Upper lobe of left lung (tissue), 6 donors: ENCODE measurements at places on chromosomes 12 and 14.

DNA sequence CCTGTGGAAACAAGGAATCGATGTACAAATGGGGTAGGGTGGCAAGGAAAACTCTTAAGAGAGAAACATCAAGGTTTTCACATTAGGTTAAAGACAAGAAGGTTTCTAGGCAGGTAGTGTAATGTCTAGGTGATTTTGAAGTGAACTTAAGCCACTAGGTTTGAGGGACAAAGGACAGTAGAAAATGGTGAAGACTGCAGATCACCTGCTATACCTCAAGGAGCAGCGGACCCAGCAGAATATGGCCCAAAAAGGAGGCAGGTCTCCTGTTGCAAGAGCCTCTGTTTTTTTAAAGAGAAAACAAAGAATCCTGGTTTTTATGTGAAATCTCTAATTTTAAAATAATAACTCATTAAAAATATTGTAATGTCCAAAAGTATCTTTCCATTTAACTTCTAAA is 178.1 kb downstream of the ACSS3 start:
- no peak for DNase-seq

DNA sequence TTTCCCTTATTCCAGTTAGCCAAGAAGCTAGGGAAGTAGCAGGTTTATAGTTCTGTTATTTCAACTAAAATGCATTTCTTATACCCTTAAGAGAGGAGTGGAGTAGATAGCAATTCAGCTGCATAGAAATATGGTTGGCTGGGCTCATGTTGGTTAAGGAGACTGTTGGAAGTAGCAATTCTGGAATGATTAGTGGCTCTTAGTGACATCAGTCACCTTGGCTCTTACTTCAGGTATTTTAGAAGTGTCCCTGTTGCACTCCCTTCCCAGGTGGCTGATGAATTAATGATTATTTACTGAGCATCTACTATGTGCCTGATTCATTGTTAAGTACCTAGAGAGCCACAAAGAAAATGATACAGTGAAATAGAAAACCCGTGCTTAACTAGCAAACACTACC is 128.1 kb downstream of the MGST1 start:
- DNase-seq: no peak

DNA sequence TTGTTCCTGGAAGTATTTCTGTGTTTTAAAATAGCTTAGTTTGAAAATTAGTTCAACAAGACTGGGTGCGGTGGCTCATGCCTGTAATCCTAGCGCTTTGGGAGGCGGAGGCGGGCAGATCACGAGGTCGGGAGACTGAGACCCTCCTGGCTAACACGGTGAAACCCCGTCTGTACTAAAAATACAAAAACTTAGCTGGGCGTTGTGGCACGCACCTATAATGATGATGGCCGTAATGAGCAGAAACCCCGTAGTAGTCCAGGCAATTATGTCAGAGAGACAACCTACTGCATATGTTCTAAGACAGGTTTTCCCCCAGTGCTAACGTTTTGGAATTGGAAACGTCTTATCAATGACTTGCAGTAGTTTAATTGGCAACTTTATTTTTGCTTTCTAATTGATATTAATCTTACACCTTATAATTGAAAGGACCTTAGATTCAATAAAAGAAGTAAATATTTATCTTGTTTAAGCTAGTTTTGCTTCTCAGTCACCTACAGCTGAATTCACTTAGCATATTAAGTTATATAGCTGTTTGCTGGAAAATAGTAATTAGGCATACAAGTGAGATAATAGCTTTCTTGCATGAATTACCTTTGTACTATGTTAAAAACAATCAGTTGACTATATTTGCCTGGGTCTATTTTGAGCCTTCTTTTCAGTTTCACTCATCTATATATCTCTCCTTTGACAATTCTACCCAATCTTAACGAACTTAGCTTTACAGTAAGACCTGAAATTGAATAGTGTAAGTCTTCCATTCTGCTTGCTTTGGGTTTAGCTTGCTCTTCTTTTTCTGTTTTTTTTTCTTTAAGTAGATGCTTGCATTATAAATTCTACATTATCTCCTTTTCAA is 15.6 kb downstream of the CLECL1 start:
- no peak for DNase-seq

DNA sequence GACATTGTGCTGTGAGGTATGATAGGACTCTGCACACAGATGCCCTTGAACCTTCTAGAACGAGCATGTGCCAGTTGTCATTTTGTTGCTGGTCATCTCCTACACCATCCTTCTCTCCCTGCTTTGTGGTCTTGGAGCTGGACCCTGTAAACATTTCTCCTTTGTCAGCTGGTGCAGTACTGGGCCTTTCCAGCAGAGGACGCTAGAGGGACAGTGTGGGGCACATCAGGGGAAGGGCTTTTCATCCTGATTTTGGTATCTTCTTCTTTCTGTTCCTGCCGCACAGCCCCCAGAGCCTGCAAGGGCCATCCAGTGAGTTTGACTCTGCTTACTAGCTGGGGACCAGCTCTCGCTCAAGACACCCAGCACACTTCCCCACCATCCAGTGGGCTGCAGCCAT is 484.6 kb downstream of the AACS start:
- DNase-seq: no peak

- DNase-seq: no peak
Observed at GRCh38 chr12:120283318-120283717, 8.4 kb downstream of the RNU4-2 start.

- DNase-seq: no peak
Observed at GRCh38 chr14:54797556-54797955, 105.1 kb downstream of the GCH1 start.

- no peak for DNase-seq
Observed at GRCh38 chr12:89497005-89497404, 27.6 kb downstream of the GALNT4 start.

DNA sequence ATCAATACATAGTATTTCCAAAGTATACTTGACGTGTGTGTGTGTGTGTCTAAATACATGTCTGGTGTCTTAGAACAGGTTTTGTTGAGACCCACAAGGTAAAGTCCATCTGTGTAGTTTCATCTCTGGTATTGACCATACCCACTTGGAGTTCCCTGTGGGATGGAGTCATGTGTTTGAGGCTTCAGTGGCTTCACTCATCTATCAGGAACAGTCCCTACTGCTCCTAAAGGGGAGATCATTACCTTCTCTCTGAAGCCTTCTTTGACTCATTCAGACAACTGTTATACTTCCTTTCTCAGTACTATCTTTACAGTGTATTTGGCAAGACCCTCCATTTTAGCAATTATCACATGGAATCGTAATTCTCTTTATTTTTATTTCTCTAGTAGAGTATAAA is 14.2 kb downstream of the RAB21 start:
- DNase-seq: no peak

- DNase-seq: no peak
Observed at GRCh38 chr14:33134975-33135374, 196.3 kb downstream of the NPAS3 start.

GRCh38 chr12:84842406-84843013 is 70.1 kb downstream of the SLC6A15 start:
- DNase-seq: no peak

- no peak for DNase-seq
Observed at GRCh38 chr12:11813438-11813813, 164.0 kb downstream of the ETV6 start.

GRCh38 chr12:118827606-118828005 is 153.7 kb upstream of the SRRM4 start:
- DNase-seq: no peak

DNA sequence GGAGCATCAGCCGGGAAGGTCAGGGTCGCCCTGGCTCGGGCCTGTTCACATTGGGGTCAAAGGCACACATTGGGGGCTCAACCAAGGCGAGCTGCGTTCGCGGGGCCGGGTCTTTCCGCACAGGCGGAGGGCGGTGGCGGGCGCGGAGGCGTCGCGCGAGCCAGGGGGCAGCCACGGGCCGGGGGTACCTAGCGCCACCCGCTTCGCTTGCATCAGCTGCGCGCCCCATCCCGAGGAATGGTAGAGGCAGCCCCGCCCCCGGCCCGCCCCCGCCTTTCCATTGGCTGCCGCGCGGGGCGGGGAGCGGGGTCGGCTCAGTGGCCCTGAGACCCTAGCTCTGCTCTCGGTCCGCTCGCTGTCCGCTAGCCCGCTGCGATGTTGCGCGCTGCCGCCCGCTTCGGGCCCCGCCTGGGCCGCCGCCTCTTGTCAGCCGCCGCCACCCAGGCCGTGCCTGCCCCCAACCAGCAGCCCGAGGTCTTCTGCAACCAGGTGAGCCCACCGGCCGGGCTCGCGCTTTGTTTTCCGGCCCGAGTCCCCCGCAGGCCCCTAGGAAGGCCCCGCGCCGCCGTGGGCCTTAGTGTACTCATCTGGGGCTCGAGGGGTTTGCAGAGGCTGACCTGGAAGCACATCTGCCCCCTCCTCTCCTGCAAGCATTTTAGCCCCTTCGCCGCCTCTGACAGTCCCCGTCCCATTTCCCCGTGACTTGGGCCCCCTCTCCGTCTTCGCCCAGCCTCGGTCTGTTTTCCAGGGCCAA is at the start of gene ALDH2:
TSS of gene ALDH2 (plus strand) at position 326 of the 754 bp plus-strand sequence. CDS start at position 376, 50 bp downstream.
- peak; percentile 95 for DNase-seq

DNA sequence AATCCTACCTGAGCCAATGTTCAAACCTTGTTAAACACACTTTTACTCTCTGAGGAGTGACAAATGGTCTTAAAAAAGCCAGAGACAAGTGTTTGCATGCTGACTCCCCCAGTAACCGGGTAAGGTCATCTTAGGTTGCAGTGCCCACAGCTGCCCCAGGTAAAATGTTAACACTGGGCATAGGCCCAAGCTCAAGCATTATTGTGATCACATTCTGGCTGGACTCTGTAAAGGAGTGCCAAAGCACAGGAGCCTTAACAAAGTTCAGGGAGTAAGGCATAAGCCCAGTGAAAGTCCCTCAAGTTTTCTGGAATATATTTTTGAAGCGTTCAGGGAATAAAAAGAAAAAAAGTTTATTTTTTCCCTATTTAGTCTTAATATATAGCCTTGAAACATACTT is 8.6 kb downstream of the EDDM3A start:
- no peak for DNase-seq

DNA sequence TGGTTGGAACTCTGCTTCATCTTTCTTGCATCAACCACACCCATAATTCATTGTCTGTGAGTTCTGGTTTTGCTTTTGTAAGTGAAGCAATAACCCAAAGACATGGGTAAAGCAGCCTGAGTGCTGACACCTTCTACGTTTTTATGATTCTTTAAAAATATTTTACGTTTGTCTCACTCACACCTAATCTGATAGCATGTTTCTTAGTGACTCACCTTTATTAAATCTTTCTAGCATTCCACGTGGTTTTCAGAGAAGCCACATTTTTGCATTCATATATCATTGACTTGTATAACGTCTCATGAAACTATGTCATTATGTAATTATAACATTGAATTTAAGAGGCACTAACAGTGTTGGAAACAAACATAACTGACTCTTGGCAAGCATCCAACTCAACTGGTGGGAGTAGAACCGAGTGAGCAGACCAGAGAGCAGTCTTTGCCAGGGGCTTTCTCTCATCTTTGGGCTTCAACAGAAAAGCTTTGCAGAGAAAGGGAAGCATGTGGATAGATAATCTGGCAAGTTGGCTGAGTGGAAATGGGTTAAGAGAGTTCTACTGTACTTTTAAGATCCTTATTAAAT is 118.8 kb downstream of the TPH2 start:
- no peak for DNase-seq

DNA sequence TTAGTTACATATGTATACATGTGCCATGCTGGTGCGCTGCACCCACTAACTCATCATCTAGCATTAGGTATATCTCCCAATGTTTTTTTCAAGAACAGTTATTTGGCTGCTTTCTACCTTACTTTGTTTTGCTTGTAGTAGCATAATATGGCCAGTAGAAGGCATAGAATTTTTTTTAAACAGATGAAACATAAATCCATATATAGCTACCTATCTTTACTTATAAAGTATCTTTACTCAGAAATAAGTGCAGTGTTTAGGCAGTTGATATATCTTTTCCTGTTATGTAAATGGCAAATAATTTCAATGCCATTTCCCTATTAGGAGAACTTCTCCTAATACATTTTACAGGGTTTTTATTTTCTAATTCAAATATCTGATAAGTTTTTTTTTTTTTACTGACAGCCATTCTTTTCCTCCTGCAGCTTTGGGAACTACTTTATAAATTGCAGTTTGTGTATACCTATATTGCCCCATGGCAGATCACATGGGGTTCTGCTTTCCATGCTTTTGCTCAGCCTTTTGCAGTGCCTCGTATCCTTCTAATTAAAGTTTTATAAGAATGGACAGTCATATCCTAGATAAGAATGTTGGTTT is 143.1 kb downstream of the PCNX1 start:
- DNase-seq: no peak

GRCh38 chr14:51014086-51014485 is 69.8 kb upstream of the PYGL start:
- DNase-seq: no peak

GRCh38 chr12:75257510-75257909 is 47.9 kb upstream of the KCNC2 start:
- DNase-seq: no peak

DNA sequence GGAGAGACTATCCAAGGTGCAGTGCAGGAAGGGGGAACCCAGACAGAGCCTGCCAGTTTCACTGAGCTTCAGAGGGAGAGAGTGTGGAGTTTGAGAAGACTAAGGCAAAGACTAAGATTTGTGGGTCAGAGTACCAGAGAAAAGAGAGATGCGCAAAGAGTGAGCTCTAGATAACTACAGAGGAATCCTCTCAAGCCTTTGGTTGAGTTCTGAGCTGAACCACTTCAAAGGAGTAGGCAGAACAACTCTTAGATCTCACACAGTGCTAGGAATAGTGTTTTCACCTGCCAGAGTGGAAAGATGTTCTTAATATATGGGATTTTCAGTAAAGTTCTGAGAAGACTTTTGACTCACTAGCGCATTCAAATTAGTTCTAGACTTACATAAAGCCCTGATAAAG is 10.7 kb upstream of the M6PR start:
- DNase-seq: no peak

- peak; percentile 88 for DNase-seq
Observed at GRCh38 chr14:31419967-31420318, 407 bp downstream of the HEATR5A start.

DNA sequence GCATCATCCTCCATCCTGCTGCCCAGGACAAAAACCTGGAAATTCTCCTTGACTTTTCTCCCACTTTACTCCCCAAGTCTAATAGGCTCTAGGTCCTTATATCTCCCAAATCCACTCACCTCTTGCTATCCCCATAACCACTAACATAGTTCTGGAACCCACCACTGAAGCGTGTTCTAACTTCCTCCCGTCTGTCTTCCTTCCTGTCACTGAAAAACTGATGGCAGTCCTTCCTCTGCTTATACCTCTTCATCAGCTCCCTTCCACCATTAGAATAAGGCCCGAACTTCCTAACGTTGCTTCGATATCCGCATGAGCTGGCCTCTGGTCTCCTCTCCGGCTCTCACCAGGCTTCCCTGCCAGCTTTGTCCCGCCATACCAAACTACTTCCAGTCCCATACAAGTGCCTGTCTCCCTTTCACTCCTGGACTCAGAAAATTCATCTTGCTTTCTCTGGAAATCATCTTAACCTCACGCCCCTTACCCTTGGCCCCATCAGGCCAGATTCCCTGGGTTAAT is 63.0 kb upstream of the BCL2L14 start:
- no peak for DNase-seq
